Karpas-422 (cell line): ENCODE measurements at places on chromosomes 16 and 17. TPM values are rescaled to one million over a fixed set of nuclear protein-coding genes. Genes with fewer than 3 reads are reported as not detected.
A peak's percentile ranks its signal among the peaks of the same experiment; 100 is the strongest.

DNA sequence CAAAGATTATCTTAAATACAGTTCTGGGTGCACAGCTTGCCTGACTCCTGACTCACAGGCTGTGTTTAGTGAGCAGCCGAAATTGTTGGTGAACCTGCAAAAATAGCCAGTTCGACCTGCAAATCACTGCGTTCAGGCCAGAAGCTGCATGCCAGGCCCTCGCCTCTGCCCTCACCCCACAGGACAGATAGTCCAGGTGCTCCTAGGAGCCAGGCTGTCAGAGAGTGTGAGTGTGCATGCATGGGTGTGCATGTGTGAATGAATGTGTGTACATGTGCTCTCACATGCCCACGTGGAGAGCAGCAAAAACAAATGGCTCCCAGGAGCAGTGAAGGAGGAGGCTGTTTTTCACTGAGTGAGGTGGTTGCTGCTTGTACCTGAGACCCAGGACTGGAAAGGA lies 131.8 kb downstream of the ABCC12 start:
- H3K4me3 ChIP-seq, result no peak overlapping the region
- H3K4me1 ChIP-seq, result peaks cover 73% of the 10 kb centered on the region
- H3K36me3 ChIP-seq, result no peaks in the 10 kb centered on the region
- peak; percentile 55 for DNase-seq
- H3K27ac ChIP-seq, result peak overlapping the region; percentile 93
- 0 out of 2 replicates have a peak, but pooled peaks cover 3% of the 10 kb centered on the region for H3K27me3 ChIP-seq

- H3K4me3 ChIP-seq, result peak overlapping the region; percentile 70
- no peaks in the 10 kb centered on the region for H3K27me3 ChIP-seq
- peak; percentile 90 for DNase-seq
- H3K27ac ChIP-seq, result peak overlapping the region; percentile 61; the same call in 1 of the 2 replicates
- no peaks in the 10 kb centered on the region for H3K36me3 ChIP-seq
These were observed 5.3 kb downstream of the RNF166 start for GRCh38 chr16:88700636-88701482.

DNA sequence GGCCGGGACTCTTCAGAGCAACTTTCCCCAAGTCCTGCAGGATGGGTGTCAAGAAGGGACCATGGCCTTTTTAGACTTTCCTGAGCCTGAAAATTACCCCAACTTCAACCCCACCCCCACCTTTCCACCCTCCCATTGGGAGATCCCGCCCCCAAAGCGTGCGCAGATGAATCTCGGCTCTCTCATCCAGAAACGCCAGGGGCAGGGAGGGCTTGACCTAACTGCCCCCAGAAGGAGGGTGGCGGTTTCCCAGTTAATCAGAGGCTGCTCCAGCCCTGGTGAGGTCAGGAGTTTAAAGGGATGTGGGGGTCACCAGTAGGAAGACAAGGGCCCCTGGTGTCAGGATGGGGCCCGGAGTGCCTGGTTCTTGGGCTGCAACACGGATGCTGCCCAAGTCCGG lies 480 bp downstream of the KIF19 start:
- H3K4me3 ChIP-seq, result no peak overlapping the region
- no peaks in the 10 kb centered on the region for H3K36me3 ChIP-seq
- no peak overlapping the region for H3K27ac ChIP-seq
- H3K4me1 ChIP-seq, result no peaks in the 10 kb centered on the region

GRCh38 chr16:49956915-49957314 lies 68.1 kb upstream of the CNEP1R1 start:
- H3K27me3 ChIP-seq, result no peaks in the 10 kb centered on the region
- no peaks in the 10 kb centered on the region for H3K36me3 ChIP-seq
- no peak overlapping the region for H3K4me3 ChIP-seq
- no peaks in the 10 kb centered on the region for H3K4me1 ChIP-seq

DNA sequence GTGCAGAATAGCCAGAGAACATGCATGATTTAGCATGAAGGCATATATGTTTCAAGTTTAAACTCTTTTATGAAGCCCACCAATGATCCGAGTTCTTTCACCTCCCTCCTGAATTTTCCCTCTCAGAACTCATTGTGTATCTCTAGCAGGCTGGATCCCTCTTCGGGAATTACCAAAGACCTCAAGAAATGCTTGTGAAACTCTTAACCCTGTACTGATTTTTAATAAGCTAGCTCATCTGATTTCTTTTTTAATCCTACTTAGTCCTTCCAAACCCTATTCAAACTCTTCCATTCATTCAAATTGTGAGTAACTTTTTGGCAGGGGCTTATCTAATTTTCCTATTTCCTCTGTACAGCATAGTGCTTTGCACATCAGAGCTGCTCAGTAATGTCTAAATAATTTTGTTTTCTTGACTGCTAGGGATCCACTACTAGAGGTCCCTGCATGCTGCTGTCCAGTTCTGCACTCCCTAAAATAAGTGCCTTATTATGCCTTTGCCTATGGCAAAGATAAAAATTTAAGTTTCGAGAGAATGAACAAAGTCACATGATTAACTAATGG lies 723.8 kb downstream of the CDH11 start:
- H3K27ac ChIP-seq, result peak overlapping the region; percentile 46
- peak overlapping the region; percentile 22; the same call in 1 of the 2 replicates for H3K4me3 ChIP-seq
- DNase-seq, result no peak
- H3K4me1 ChIP-seq, result peaks cover 43% of the 10 kb centered on the region
- H3K27me3 ChIP-seq, result no peaks in the 10 kb centered on the region

GRCh38 chr16:86142801-86143236 lies 243.9 kb downstream of the IRF8 start:
- no peaks in the 10 kb centered on the region for H3K4me1 ChIP-seq
- no peak overlapping the region for H3K27ac ChIP-seq
- DNase-seq, result no peak
- H3K27me3 ChIP-seq, result peaks cover 8% of the 10 kb centered on the region; the same call in 1 of the 2 replicates
- H3K4me3 ChIP-seq, result no peak overlapping the region
- H3K36me3 ChIP-seq, result no peaks in the 10 kb centered on the region

DNA sequence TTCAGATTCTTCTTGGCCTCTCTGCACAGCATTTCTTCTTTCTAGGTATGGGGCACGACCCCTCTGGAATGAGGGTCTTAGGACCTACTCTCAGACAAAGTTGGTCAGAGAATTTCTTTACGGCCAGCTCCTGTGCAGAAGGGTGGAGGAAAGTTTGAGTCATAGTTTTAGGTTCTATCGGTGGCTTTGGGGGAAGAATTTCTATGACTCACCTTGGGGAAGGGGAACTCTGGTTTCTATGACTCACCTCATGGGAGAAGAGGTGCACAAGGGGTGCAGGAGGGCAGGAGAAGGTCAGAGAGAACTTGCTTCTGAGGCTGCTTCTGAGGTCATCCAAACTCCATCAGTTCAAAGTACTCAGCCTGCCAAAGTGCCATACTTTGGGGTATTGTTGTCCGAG lies 2.5 kb upstream of the ABCC12 start:
- H3K27me3 ChIP-seq, result no peaks in the 10 kb centered on the region
- no peaks in the 10 kb centered on the region for H3K36me3 ChIP-seq
- H3K4me1 ChIP-seq, result peaks cover 57% of the 10 kb centered on the region
- DNase-seq, result peak; percentile 64

GRCh38 chr17:10050597-10051101 lies 145.6 kb upstream of the RCVRN start:
- no peaks in the 10 kb centered on the region for H3K27me3 ChIP-seq
- peak; percentile 95 for DNase-seq
- H3K27ac ChIP-seq, result peak overlapping the region; percentile 94

- H3K27me3 ChIP-seq, result no peaks in the 10 kb centered on the region
- peaks cover 18% of the 10 kb centered on the region for H3K4me1 ChIP-seq
- no peak overlapping the region for H3K27ac ChIP-seq
- no peaks in the 10 kb centered on the region for H3K36me3 ChIP-seq
- no peak for DNase-seq
These were observed 31.5 kb upstream of the TNRC6C start for GRCh38 chr17:77926981-77927380.

- no peaks in the 10 kb centered on the region for H3K27me3 ChIP-seq
- peak; percentile 49 for DNase-seq
- peak overlapping the region; percentile 61 for H3K27ac ChIP-seq
These were observed 10.0 kb downstream of the CYBC1 start for GRCh38 chr17:82440469-82440981.

- H3K27ac ChIP-seq, result no peak overlapping the region
- H3K27me3 ChIP-seq, result no peaks in the 10 kb centered on the region
- H3K36me3 ChIP-seq, result no peaks in the 10 kb centered on the region
- H3K4me3 ChIP-seq, result no peak overlapping the region
These were observed 46.3 kb downstream of the SNX11 start for GRCh38 chr17:48153691-48154358.

- no peak overlapping the region for H3K27ac ChIP-seq
- peaks cover 17% of the 10 kb centered on the region for H3K4me1 ChIP-seq
- H3K36me3 ChIP-seq, result no peaks in the 10 kb centered on the region
- H3K4me3 ChIP-seq, result no peak overlapping the region
- DNase-seq, result peak; percentile 72
- H3K27me3 ChIP-seq, result no peaks in the 10 kb centered on the region
These were observed 161.0 kb upstream of the NLRP1 start for GRCh38 chr17:5745111-5745813.

- H3K27ac ChIP-seq, result no peak overlapping the region
- no peak for DNase-seq
- H3K4me1 ChIP-seq, result peaks cover 7% of the 10 kb centered on the region
- no peak overlapping the region for H3K4me3 ChIP-seq
- H3K36me3 ChIP-seq, result no peaks in the 10 kb centered on the region
- H3K27me3 ChIP-seq, result no peaks in the 10 kb centered on the region
These were observed 2.7 kb upstream of the ALDH3A1 start for GRCh38 chr17:19750835-19751234.

DNA sequence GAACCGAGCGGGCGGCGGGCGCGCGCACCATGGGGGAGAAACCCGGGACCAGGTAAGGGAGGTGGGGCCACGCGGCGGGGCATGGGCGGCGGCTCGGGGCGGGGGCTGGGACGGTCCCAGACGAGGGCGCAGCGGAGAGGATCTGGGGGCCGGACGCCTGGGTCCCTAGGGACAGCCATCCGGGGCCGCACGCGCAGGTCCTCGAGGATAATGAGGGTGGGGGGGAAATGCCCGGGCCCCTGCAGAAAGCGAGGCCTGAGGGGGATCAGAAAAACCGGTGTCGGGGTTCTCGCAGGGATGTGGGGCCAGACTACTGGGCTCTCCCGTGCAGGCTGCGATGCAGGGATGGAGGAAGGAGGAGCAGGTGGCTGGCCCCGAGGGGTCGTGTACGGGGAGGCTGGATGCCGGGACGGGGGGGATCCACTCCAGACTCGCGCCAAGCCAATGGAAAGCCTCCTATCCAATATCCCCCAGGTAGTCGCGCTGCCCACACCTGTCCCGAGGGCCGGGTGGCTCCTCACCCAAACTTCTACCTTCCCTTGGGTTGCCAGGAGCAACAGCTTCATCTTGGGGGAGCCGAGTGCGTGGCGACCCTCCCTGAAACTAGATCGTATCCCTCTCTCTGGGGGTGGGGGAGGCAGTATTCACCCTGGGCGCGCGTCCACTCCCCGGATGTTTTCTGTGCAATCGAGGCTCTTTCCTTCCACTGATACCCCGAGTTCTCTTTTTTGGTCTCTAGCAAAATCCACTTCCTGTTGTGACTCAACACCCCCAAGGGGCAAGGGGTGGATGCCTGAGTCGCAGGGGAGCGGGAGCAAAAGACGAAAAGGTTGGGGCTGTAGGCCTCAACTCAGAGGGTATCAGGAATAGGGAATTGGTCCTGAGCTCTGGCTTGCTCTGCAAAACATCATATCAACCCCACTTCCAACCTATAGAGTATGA lies 532 bp downstream of the ARRB2 start:
- H3K27ac ChIP-seq, result peak overlapping the region; percentile 73
- no peaks in the 10 kb centered on the region for H3K27me3 ChIP-seq
- H3K4me1 ChIP-seq, result peaks cover 14% of the 10 kb centered on the region

DNA sequence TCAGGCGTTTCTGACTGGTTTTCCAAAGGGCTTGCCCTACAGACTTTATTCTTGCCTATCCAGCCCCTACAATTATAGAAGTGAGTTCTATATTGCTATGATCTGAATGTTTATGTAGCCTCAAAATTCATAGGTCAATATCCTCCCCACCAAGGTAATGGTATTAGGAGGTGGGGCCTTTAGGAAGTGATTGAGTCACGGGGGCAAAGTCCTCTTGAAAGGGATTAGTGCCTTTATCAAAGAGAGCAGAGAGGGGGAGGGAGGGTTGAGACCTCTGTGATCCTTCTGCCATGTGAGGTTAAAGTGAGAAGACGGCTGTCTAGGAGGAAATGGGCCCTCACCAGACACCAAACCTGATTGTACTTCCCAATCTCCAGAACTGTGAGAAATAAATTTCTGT lies 931 bp upstream of the CPHXL start:
- H3K4me3 ChIP-seq, result no peak overlapping the region
- no peak overlapping the region for H3K27ac ChIP-seq
- H3K4me1 ChIP-seq, result no peaks in the 10 kb centered on the region
- DNase-seq, result peak; percentile 36
- H3K27me3 ChIP-seq, result no peaks in the 10 kb centered on the region

- peak overlapping the region; percentile 68 for H3K27ac ChIP-seq
- no peak for DNase-seq
- H3K4me3 ChIP-seq, result no peak overlapping the region
- no peaks in the 10 kb centered on the region for H3K27me3 ChIP-seq
- H3K36me3 ChIP-seq, result peaks cover 11% of the 10 kb centered on the region
- H3K4me1 ChIP-seq, result peaks cover 41% of the 10 kb centered on the region
These were observed 937.7 kb downstream of the CDH11 start for GRCh38 chr16:64184156-64184555.

DNA sequence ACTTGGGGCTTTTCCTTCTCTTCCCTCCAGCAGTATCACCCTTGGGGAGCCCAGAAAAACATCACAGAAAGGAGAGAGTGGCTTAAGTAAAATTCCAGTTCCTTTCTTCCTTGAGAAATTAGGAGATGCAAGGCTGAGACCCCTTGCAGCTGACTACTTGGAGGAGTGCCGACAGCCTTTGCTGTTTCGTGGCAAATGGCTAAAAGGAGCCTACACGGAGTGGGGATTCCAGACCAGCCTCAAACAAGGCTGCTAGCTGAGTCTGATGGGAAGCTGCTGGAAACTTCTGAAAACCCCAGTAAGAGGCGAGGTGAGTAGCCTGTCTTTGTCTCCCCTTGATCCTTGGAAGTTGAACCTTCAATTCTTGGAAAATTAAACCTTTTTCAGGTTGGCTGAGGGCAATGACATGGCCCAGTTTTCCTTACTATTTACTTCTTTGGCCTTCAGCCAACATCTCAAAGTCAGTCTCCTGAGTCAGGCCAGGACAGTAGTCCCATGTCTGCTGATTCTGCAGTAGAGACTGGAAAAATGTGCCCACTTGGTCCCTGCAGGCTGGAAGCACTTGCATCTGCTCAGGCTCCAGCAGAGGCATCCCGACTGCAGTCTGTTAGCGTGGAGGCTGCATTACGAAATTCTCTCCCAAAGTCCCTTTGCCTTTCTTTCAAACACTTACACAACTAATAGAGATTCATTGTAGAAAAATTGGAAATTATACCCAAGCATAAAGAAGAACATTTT lies 23.4 kb downstream of the SMIM36 start:
- peak; percentile 38 for DNase-seq
- H3K36me3 ChIP-seq, result no peaks in the 10 kb centered on the region
- no peak overlapping the region for H3K4me3 ChIP-seq
- no peaks in the 10 kb centered on the region for H3K27me3 ChIP-seq
- no peak overlapping the region for H3K27ac ChIP-seq
- no peaks in the 10 kb centered on the region for H3K4me1 ChIP-seq

GRCh38 chr17:66978514-66979061 lies 14.1 kb downstream of the CACNG4 start:
- no peak for DNase-seq

The CCT6B gene
- total RNA-seq, result 5.4 and 7.0 TPM in 2 replicates

The DBNDD1 gene
- total RNA-seq, result 0.43 TPM in 1 of 2 replicates, not detected in the other

The CLEC19A gene
- total RNA-seq, result not detected in 2 replicates

The YBX2 gene
- total RNA-seq, result not detected in 2 replicates

The PRSS22 gene
- not detected in 2 replicates for total RNA-seq

The KRT31 gene
- not detected in 2 replicates for total RNA-seq

The TNFRSF13B gene
- not detected in 2 replicates for total RNA-seq

The LSM12 gene
- total RNA-seq, result 43.9 and 73.1 TPM in 2 replicates

The TBX21 gene
- total RNA-seq, result not detected in 2 replicates

The TMIGD1 gene
- not detected in 2 replicates for total RNA-seq

The ASGR1 gene
- 1.2 TPM in 1 of 2 replicates, not detected in the other for total RNA-seq

The CCDC102A gene
- total RNA-seq, result 5.9 and 25.7 TPM in 2 replicates

The GAS2L2 gene
- 0.07 TPM in 1 of 2 replicates, not detected in the other for total RNA-seq

The GJC1 gene
- 0.07 and 0.86 TPM in 2 replicates for total RNA-seq
